NCI-H1930 (cell line): ENCODE measurements at places on chromosomes 11 and 22.

GRCh38 chr11:129896062-129896461, 684 bp upstream of the NFRKB start:
- no peak for DNase-seq

DNA sequence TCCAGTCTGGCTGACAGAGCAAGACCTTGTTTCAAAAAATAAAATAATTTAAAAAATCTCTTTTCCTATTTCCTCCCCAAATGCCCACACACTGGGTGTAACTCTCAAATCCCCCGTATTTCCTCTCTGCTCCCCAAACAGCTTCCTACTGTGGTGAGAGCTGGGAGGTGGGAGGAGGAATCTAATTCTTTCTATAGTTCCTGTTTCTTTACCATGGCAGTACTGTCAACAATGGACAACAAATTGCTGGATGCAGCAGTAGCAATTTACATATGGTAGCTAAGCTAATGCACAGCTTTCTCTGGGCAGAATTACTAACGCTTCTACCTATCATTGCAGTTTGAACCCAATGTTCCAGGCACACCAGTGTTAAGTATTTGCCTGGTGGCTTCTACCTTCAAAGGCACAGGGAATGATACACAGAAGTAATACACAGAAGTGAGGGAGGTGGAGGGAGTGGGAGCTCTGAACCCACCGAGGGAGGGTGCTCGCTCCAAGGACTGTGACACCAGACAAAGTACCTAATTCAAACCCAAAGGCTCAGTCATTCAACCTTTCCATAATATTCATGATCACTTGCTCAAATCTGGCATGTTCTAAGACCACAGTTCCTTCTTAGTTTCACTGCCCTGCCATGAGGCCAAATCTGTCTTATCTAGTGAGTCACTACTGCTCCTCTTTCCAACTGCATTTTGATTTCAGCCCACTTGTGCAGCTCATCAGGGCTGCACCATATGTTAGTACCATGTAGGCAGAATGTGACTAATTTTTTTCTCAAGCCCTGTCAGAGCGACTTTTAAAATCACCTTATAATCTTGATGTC, 37.9 kb downstream of the CELF1 start:
- DNase-seq: no peak

GRCh38 chr11:20474176-20474881, 86.8 kb downstream of the PRMT3 start:
- no peak for DNase-seq

GRCh38 chr11:38315151-38315550, 1717.1 kb upstream of the RAG2 start:
- DNase-seq: no peak

- peak; percentile 18 for DNase-seq
Observed at GRCh38 chr11:3109921-3110706, 52.9 kb upstream of the CARS1 start.

- DNase-seq: no peak
Observed at GRCh38 chr11:121886005-121886734, 229.8 kb downstream of the BLID start.

DNA sequence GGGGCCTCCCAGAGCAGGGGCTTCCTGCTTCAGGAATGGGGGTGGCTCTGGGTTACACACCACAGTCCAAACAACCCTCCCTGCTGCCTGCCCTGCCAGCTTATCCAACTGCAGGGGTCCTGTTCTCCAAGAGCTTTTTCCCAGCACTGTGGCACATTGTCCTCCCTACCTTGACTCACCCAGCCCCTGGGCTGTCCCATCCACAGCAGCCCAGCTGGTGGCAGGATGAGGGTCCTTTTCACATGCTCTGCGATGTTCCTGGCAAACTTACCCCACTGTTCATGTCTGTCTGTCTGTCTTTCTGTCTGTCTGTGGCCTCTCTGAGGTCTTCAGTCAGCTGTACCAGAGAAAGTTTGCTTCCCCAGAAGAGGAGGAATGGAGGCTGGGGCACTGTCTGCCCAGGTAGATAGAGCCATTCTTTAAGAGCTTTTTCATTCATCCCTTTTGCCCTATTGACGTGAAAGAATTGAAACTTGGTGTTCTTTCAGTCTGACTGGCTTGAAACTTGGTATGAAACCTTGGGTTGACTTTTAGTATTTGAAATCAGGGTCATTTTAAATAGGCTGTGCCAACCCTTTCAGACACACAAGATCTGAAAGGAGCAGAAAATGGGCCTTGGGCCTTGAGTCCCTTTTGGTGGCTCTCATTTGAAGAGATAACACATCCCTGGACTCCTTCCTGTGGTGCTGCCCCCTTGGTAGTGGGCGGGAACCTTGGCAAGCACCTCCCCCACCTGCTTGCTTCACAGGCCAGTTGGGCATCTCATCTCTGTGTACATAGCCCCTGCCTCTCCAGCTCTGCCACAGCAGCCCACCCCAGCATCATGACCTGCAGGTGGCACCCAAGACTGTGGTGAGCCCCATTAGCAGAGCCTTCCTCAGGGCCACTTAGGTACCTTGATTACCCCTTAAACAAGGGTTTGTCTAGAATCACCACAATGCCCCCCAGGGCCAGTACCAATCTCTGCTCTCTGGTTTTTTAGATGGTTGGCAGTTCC, 74.6 kb upstream of the SUSD2 start:
- DNase-seq: no peak

- DNase-seq: no peak
Observed at GRCh38 chr22:50641696-50642607, 14.0 kb upstream of the ARSA start.

GRCh38 chr11:95625164-95625900, 164.2 kb downstream of the FAM76B start:
- DNase-seq: no peak

DNA sequence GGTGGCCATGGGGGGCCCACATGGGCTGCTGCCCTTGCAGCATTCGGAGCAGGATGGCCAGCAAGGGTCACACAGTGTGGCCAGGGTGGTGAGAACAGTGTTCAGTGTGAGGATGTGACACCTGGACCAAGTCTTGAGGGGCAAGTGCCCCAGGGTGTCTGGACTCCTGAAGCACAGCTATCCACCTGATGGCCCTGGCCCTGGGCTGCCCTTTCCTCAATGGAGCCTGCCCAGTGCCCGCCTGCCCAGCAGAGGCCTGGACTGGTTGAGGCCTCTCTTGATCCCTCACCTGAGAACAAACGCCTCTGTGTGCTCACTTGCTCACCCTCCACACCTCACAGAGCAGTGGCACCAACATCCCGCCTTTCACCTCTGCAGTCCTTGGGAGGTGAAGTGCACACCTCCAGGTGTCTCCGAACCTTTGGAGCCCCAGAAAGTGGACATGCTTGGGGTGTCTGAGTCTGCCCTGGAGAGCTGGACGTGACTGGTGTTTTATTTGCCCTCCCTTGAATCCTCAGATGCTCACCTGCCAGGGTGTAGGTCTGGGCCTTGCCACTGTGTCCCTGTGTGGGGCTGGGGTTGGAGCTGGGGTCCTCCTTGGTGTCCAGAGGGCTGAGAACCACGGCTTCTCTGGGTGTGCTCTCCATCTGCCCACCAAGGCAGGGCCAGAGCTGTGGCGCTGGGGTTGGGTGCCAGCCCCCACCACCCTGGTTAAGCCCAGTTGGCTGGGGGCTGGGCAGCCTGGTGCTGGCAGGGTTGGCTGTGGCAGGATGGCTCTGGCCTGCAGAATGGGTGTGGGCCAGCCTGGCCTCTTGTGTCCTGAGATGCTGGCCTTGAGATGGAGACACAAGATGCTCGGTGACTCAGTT, 3.8 kb upstream of the MUC2 start:
- no peak for DNase-seq

DNA sequence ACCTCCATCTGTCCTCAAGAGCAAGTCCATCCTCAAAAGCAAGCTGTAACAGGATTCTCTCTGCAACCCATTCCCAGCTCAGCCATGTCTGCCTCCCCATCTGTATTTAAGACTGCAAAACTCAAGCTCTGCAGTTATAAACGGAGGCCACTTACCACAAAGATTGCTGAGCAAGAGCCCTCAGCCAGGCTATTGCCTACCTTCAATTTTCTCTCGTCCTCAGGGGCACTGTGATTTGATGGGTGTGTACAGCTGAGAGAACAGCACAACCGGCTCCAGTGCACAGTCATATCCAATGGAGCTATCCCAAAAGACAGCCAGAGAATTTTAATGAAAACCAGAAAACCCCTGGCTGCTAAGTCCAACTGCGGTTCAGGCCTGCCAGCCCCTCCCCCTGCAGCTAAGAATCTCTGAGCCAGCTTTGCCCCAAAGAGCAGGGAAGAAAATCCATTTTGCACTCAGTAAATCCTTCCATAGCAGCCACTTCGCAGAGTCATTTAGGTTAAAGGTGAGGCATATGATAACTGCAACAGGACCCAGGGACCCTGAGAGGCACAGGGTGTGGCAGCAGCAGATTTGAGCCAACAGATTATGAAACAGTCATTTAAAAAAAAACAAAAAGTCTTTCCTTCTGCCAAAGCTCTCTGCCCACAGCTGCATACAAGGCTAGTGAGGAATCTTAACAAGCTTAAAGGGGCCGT, 37.6 kb downstream of the RAB30 start:
- DNase-seq: no peak

DNA sequence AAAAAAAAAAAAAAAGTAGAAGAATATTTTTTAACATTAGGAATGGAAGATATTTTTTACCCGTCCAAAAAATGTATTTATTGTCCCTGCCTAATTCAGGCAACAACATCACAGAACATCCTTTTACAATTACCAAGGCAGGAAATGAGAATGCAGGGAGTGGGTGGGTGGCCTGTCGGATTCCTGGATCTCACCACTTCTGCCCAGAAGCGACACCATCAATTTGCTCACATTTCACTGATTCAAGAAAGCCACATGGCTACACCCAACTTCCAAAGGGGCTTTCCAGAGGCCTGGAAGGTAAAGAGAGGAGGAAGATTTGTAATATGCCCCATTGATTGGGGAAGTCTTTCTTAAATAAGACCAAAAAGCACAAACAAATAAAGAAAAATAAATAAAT, 93.8 kb upstream of the CLPB start:
- DNase-seq: no peak

DNA sequence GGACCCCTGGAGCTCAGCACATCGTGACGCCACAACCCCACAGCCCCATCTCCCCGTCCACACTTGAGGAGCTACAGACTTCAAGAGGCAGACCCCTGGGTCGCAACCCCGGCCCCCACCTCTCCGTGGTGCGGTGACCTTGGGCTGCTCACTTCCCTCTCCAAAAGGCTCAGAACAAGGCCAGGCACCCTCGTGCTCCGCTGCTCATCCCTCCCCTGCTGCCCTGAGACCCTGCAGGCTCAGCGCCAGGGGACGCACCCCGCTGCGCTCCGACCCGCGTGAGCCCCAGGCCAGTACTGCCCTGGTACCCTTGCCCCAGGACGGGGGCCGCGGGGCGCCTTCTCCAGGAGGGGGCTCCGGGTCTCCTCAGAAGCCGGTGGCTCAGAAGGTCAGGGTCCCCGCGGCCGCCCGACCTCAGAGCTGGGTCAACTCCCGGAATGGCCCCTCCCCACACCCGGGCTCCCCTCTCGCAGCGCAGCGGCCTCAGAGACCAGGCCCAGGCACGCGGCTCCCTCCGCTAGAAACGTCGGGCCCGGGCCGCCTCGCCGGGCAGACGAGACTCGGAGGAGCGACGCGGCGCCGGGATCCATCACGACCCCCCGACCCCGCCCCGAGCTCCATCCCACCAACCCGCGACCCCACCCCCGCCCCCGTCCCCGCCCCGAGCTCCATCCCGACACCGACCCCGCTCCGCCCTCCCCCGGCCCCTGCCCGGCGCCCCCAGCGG, 563 bp downstream of the GATD1 start:
- no peak for DNase-seq

DNA sequence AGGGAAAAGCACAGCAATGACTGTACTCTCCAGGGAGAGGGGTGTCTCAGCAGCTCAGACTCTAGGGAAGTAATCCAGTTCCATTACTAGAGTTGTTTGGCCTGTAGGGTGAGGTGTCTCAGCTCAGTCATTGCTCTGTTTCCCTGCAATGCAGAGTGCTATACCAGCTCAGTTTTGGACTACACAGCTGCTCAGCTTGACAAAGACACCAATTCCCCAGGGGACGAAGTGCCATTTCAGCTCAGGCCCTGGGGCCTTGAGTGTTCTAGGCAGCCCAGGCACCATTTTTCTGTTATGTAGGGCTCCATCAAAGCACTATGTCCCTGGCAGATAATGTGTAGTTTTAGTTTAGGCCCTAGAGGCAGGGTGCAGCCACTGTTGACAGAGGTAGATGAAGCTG, 18.2 kb downstream of the CALCB start:
- no peak for DNase-seq

- no peak for DNase-seq
Observed at GRCh38 chr22:45334528-45334927, 24.8 kb downstream of the FAM118A start.

- DNase-seq: no peak
Observed at GRCh38 chr11:122816761-122817520, 21.4 kb upstream of the CRTAM start.

- no peak for DNase-seq
Observed at GRCh38 chr11:126431401-126432064, 76.0 kb downstream of the ST3GAL4 start.

GRCh38 chr22:37672206-37672919, 3.1 kb upstream of the LGALS1 start:
- DNase-seq: no peak

GRCh38 chr22:49965091-49966040, 4.8 kb downstream of the PIM3 start:
- DNase-seq: no peak

DNA sequence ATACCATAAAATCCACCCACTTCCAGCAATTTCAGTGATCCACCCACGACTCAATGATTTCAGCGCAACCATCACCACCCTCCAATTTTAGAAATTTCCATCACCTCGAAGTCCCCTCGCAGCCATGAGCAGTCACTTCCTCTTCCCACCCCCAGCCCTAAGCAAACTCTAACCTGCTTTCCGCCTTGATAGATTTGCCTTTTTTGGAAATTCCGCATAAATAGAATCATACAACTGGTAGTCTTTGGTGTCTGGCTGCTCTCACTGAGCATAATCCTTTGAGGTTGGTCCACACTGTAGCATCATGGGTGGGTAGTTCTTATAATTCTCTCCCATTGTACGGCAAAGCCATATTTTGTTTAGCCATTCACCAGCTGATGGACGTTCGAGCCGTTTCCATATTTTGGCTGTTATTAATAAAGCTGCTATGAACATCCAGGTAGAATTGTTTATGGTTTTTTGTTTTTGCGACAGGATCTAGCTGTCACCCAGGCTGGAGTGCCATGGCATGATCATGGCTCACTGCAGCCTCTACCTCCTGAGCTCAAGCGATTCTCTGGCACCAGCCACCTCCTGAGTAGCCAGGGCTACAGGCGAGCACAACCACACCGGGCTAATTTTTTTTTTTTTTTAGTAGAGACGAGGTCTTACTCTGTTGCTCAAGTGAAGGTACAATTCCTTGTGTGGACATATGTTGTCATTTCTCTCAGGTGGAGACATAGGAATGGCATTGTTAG, 16.0 kb downstream of the PIM3 start:
- no peak for DNase-seq

- DNase-seq: no peak
Observed at GRCh38 chr22:48490500-48491411, 1336.9 kb downstream of the BRD1 start.

GRCh38 chr11:13308704-13309103, 31.1 kb downstream of the BMAL1 start:
- no peak for DNase-seq
